ENCODE measurements at places on chromosomes 4 and X.

DNA sequence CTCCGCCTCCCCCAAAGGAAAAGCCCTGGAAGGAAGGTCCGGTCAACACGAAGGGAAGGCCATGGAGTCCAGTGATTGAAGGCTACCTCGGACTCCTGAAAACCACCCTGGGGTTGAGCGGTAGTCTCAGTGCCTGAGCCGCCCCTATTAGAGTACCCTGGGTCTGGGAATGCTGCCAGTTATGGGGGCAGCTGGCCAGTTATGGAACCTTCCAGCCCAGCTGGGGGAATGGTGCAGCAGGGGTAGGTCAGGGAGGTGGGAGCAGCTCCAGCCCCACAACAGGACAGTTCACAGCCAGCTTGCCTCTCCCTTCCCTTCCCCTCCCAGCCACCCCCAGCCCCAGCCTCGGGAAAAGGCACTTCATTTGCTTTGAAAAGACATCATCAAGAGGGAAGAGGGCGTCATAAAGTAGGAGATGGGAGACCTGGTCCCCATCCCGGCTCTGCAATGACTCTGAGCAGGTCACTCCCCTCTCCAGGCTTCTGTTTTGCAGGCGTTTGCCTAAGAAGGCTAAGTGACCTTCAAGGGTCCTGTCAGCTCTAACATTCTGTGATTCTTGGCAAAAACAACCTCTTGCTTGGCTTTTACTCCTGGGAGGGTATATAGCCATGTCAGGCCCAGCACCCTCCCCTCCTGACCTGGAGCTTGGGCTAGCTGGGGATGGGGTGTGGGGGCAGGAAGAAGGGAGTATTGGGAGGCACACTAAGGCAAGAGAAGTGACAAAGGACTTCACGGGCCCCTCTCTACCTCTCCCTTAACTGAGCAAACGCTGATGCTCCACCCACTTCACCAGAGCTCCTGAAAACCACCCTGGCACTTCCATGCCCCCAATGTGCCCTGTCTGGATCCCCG lies 8.0 kb downstream of the APLN start:
- DNase-seq = no peak

DNA sequence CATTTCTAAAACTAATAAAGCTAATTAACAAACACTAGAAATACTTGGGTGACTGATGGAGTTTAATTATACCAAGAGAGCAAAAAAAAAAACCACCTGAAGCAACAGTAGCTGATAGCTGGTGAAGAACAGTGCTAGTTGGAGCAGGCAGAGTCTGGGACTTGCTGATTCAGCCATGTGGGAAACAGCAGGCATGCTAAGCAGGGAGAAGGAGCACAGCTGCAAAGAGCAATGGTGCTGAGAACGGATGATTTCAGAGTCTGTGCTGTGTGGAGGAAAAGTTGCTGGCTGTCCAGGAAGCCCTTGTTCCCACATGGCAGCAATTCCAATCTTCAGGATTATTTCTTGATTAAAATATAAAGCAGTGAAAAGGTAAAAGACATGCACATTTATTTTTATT lies 68.8 kb downstream of the NPY1R start:
- no peak for DNase-seq

DNA sequence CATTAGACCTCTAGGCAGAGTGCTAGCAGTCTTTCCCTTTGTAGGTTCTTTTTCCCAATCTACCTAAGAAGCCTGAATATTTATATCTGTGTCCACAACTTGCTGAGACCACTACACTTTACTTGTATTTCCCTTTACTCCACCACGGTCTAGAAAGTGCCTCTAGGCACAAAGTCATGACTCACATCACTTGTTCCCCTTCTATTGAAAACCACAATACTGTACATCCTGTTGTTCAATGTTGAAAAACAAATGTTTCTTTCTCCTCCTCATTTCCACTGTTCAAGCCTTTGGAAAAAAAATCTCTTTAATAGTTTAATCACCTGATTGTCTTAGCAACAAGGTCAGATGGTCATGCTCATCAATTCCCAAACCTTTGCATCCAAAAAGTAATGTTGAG lies 326.7 kb downstream of the GUCY2F start:
- no peak for DNase-seq

DNA sequence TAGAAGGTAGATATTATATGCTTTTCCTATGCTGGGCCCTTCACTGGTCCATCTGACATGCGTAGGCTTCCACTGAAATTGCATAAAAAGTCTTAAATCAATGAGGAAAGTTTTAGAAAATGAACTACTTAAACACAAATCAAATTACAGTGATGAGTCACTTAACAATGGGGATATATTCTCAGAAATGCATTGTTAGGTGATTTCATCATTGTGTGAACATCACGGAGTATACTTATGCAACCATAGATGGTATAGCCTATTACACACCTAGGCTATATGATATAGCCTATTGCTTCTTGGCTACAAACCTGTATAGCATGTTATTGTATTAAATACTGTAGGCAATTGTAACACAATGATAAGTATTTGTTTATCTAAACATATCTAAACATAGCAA lies 10.3 kb downstream of the STAP1 start:
- no peak for DNase-seq

DNA sequence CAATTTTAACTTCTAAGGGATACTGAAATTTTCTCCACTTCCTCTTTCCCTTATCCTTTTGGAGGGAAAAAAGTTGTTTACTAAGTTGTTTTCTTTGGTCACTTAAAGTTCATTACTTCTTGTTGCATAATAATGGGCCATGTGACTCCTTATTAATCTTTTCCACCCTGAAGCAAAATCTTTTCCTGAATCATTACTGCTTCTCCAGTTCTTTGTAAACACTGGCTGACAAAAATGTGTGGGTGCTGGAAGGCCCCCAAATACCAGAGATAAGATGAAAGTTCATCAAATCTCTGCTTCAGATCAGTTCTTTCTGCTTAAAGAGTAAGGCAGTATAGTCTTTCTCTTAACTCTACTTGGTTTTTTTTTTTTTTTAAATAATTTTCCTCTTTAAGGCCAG lies 108.9 kb upstream of the NHS start:
- no peak for DNase-seq

GRCh38 chr4:134754301-134755019 lies 552.9 kb upstream of the PABPC4L start:
- DNase-seq = no peak

- DNase-seq = no peak
Observed at GRCh38 chrX:124238268-124238667, 94.2 kb upstream of the TEX13D start.

DNA sequence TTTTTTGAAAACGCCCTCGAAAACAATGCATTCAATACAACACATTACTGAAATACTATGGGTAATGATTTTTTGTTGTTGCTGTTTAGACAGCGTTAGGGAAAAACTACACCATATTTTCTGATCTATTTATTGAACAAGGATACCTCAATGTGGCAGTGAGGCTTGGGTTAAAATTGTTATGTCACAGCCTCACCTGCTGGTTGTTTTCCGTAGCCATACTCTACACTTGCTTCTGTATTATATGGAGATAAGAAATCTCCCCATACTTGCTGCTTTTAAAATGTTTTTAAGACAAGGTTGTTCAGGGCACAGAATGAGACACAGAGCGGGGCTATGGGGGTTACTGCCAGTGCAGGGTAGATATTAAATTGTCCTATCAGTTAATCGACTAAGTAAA lies 221.6 kb upstream of the FTHL17 start:
- DNase-seq = no peak

DNA sequence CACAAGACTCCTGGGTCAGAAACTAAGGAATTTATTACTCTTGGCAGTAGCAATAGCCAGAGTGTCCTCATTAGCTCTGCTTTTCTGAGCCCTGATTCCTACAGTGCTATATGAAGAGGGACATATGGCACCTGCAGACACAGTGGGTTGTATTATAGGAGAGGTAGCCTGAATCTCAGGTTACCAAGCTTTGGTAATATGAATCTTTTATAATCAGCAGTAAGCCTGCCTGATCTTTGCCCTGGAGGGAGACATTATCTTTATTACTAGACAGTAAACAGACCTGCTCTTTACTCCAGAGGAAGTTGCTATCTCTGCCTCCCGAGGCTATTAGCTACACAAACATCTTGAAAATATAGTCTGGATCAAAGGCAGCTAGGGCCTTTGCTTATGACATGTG lies 62.5 kb upstream of the HOPX start:
- DNase-seq = no peak

DNA sequence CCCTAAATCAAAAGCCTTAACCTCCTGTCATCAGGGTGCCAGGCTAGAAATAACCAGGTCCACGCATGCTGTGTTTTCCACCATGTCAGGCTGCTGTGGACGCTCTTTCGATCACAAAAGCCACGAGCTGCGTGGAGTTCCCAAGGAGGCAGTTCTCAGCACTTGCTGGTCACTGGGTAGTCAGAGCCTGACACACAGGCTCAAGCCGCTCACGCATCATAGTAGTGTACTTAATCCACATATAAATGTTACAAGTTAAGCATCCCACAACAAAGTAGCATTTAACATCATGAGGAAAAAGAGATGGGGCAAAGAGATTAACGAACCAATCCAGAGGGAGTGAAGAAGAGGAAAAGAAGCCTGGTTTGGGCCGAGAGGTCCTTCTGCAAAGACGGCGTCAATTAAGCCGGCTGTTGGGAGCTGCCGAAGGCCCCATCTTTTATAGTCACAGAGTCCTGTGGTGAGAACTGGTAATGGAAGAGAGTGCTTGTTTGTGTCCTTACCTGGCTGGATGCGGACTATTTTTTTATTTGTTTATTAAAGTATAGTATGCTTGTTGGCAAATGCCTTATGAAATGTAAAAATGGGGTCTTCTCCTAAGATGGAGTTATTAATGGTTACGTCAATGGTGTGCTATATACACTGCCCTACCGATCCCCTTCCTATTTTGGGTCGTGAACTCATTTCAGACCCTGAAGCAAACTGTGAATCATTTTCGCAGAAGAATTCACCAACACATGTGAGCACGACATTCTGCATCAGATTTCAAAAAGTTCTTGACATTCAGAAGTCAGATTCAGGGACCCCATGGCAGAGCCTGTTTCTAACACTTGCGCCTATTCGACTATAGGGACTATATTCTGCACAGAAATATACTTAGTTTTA lies 675 bp downstream of the PRIMPOL start:
- DNase-seq = no peak

GRCh38 chr4:7929118-7929951 lies 10.3 kb downstream of the AFAP1 start:
- DNase-seq = no peak

DNA sequence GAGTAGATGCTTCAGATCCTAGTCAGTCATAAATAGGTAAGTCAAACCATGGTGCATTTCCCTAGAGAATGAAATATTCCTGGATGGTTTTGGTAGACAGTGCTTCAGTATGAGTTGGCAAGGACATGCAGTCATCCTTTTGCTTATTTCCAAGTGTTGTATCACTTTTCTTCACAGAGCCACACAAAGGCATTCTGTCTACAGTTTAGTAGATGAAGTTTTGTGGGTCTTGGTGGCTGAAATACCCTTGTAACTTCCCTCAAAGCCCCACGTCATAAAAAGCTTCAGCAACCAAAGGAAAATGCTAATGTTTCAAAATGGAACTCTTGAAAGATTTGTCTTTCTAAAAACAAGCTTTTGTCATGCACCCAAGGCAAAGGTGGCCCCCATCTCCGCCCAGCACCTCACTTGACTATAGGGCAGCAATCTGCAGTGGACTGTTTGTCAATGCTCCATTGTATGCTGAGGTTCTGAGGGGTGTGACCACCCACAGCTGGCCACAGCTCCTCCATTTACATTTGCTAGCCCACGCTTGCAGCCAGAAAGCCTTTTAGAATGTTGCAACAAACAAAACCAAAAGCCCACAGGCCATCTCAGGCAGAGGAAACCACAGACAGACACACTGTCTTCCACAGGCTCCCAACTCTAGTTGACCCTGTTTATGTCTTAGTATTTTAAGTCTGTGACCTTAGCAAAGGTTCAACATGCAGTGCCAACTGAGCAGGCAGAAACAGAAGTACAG lies 87.1 kb upstream of the FAM9C start:
- no peak for DNase-seq

Measured in stimulated activated naive CD4-positive, alpha-beta T cell (primary cell).